NCI-H2227 treated with DMSO at 0.1 percent for 48 hours (cell line): ENCODE measurements at places on chromosomes 3 and 15.
A peak's percentile ranks its signal among the peaks of the same experiment; 100 is the strongest.

GRCh38 chr15:65060641-65061397 lies 7.0 kb downstream of the RASL12 start:
- no peak for DNase-seq

DNA sequence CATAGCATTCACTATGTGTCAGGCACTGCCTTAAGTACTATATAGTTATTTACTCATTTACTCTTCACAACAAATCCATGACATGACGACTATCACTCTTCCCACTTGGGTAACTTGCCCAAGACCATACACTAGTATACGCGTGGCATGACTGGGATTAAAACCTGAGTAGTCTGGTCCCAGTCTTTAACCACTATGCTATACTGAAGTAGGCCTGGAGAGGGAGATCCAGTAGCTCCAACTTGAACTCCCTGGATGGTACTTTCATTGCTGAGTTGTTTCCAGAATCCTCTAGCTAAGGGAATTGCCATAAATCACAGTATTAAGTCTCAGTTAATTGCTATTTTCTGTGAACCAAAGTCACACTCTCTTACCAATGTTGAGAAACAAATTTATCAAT lies 116.2 kb upstream of the LSAMP start:
- no peak for DNase-seq

GRCh38 chr15:31573759-31574158 lies 247.1 kb downstream of the KLF13 start:
- DNase-seq = no peak

DNA sequence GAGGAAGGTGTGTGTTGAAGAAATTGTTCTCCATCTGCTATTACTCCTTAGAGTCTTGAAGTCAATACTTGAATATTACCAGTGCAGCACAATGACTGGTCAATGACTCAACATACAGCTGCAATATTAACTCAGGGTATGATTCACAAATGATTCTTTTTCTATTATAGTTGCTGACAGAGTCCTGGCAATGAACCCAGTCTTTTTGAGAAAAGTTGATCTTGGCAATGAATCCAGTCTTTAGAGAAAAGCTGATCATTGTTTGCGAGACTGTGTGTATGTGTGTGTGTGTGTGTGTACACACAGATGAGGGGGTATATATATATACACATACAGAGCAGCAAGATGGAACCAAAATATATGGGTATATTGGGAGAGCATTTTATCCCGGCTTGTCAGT lies 315.1 kb downstream of the ZNF385D start:
- DNase-seq = no peak

DNA sequence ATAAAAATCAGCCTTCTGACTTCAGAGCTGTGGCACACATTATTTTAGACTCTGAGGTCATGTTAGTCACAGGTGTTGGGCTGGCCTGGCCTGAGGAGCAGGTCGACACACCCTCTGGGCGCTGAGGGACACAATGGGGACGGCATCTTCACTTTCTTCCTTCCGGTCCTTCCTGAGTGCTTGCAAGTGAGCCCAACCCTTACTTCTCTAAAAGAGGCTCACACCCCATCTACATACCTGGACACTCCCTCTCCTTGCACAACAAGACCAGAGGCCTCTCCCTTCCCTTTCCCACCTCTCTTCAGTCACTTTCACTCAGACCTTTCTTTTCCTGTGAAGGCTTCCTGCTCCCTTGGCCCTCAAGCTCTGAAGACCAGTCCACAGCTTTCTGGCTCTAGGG lies 85.4 kb downstream of the XXYLT1 start:
- DNase-seq = no peak

DNA sequence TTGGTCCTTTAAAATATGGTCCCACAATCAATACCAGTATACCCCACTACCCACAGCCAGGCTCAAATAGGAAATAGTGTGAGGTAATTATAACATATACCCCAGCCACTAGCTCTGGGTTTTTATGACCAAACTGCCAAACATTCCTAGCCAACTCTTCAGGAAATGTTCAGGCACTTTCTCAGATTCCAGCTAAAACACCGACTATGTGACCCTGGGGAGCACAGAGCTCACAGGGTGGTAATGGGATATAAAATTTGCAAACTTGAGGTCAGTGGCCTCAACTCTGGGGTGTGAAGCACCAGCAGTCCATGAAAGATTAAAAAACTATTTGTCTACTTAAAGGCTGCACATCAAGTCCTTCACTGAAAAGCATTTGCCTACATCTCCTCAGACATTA lies 12.9 kb downstream of the FBN1 start:
- DNase-seq = no peak

DNA sequence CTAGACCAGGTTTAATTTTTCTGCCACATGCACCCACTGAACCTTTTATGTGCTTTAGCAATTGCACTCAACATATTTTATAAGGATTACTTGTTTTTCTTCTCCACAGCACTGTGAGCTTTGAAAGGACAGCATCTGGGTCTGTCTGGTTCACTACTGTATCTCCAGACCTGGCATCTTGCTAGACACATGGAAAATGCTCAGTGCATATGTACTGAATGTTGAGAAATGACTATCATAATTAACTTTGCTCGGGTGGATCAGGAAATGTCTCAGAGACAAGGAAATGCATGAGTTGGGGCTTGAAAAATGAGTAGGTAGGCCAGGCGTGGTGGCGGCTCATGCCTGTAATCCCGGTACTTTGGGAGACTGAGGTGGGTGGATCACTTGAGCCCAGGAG lies 40.2 kb downstream of the DOCK3 start:
- DNase-seq = peak; percentile 34

GRCh38 chr15:60364612-60364924 lies 33.2 kb downstream of the ANXA2 start:
- no peak for DNase-seq

DNA sequence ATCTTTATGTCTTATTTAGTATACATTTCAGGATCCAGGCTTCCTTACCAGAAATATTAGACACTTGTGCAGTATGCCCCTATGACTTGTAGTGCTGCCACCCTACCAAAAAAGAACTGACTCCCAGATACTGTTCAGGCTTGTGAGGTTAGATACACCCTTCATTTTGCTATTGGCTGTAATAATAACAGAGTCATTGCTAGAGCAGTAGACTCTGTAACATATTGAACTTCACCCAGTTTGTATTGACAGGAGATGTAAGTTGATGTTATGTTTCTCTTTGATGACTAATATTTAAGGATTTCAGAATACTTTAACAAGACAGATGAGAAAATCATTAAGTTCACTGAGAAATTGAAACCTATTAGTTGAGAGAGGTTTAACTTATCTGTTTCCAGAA lies 32.9 kb downstream of the RNF111 start:
- no peak for DNase-seq

GRCh38 chr15:68199340-68199739 lies 5.8 kb downstream of the CALML4 start:
- no peak for DNase-seq

GRCh38 chr3:194181612-194182529 lies 45.9 kb downstream of the HES1 start:
- DNase-seq = no peak

GRCh38 chr15:27899583-27900285 lies 199.4 kb downstream of the OCA2 start:
- no peak for DNase-seq

DNA sequence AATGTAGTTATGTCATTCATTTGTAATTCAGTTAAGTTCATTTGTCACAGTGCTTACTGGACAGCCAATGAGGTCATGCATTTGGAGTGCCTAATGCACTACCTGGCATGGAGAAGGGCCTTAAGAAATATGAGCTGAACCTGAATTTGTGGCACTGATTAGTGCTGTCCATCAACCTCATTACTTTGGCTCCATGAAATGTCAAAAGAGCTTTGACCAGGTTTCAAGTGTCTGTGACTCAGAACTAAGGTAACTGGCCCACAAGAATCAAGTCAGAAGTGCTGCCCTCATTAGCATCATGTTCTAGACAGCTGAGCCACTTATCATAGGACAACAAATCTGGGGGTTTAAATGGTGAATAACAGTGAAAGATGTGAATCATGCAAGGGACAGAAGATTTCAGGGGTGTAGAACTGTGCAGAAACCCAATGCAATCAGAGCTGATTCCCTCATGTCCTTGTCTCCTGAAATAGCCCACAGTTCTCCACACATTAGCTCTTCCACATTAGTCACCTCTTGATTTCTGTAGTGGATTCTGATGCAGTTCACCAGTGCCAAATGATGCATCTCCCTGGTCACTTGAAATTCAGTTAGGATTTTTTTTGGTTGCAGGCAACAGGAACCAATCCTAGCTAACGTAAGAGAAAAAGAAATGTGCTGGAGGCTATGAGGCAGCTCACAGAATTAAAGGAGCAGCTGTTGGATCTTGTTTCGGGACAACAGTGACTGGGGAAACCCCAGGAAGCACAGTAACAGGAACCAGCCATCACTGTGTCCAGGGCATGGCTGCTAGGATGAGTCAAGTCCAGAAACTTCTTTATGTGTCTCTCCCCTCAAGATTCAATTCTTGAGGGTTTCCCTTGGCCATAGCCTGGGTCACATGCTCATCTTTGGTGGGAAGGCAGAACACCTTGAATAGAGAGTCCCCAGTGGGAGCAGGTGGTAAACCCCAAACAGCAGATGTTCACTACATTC lies 38.7 kb downstream of the CHST2 start:
- no peak for DNase-seq

DNA sequence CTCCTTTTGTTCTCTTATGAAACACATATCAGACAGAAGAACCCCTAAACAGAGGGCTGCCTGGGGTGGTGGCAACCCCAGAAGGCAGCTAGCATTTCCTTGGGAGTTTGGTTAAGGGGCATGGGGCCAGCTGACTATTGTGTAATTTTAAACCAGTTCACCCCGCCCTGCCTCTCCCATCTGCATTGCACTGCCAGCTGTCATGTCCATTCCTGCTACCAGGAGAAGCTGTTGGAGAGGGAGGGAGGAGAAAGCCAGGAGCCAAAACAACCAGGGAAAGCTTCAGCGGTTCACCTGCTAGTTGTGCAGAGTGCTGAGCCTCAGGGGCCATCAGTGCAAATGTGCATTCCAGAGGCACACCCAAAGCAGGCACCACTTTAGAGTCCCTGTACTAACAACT lies 47.6 kb upstream of the ATP1B3 start:
- DNase-seq = no peak

- DNase-seq = no peak
Measured at GRCh38 chr3:196471551-196471950, 32.0 kb downstream of the RNF168 start.

GRCh38 chr15:73051807-73052652 lies at the start of gene NEO1:
Gene NEO1 (plus strand): TSS chr15:73052463. CDS start chr15:73052676, 213 bp downstream.
- DNase-seq = peak; percentile 74

DNA sequence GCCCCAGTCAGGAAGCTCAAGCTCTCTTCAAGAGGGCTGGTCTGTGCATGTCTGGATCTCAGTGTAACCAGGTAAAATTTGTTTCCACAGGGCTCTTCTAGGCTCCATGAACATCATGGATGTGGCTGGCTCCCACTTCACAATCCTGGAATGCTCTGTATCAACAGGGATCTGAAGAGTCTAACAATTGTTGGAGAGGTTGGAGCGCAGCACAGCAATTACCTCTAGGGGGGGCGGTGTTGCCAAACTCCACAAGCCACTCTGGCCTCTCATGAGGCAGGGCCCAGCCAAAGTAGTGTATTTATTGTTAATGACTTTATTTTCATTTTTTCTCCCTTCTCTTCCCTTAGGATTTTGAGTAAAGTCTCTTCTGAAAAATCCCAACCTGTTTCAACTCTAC lies 6.1 kb upstream of the EIF2B5 start:
- DNase-seq = peak; percentile 15

DNA sequence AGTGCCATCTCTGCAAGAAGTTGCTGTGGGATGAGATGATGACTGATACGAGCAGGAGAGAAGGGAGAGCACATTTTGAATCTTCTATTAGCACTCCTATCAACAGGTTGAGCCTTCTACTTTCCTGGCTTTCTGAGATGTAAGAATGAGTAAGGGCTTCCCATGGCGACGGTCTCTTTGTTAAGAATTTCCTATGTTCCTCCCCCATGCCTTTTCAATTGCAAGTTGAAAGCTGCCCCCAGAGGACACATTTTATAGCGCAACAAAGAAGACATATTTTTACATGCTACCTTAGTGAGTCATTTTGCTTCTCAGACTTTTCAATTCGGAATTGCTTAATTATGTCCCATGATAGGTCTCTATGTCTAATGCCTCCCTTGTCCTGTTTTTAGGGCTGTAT lies 71.3 kb upstream of the LRTM1 start:
- no peak for DNase-seq

DNA sequence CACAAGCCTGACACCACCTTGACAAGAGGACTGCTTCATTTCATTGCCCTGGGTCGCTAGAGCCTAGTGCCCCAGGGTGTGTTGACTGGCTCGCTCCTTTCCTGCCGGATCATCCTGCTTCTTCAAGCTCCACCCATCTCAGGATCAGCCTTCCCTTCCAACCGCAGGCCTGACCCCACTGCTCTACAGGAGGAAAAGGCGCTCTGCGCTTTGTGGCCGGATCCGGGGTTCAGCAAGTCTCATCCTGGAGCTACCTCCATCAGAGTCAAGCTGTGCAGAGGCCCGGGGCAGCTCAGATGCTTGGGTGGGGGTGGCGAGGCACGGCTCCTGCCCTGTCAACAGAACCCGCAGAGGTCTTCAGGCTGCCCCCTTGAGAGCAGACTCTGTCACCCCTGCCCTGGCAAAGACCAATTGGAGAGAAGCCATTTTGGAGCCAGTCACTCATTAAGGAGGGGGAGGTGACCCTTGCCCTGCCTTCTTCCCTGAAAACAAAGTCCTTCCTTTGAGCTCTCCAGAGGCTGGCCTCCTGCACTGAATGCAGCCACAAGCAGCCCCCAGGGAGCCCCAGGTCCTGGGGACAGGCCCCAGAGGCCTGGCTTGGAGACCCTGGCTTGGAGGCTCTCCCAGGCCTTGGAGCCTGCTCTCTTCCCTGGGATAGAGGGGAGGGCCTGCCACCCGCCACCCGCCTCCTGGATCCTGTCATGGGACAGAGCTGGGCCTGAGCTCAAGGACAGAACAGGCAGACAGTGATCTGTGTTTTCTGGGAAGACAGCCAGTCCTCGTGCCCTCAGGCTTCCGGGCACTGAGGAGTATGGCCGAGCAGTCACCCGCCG lies 80.3 kb downstream of the CPN2 start:
- no peak for DNase-seq

DNA sequence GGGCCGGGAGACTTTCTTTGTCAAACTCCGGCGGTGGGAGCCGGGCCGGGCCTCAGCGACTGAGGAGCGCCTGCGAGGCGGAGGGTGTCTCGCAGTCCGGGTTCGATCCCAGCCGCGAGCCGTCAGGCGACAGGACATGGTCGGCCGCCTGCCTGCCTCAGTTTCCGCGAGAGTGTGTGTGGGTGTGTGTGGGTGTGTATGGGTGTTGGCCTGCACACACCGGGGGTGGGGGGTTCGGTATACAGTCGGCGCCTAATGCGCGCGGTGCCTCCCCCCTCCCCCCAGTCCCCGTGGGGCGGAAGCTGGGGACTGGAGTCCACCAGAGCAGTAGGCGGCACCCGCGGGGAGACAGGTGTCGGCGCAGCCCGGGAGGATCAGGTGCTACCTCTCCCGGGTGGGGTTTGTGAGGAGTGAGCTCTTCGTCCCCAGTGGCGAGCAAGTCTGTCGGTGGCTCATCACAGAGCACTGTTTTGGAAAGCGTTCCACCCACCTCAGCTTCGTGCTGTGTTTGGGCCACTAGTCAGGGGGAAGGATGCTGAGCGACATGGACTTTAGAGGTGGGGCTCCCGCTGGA lies 246.3 kb downstream of the GOLGA6L6 start:
- no peak for DNase-seq
